Stimulated activated CD4-positive, alpha-beta T cell treated with anti-CD3 and anti-CD28 coated beads, Interleukin-1b, Interleukin-23, amount 100 ng/mL, for 1 hour (primary cell): ENCODE measurements at places on chromosomes 4 and X.

GRCh38 chr4:15434091-15434490, 6.3 kb downstream of the C1QTNF7 start:
- DNase-seq = no peak

GRCh38 chr4:101952985-101953384, 162.5 kb downstream of the BANK1 start:
- no peak for DNase-seq

DNA sequence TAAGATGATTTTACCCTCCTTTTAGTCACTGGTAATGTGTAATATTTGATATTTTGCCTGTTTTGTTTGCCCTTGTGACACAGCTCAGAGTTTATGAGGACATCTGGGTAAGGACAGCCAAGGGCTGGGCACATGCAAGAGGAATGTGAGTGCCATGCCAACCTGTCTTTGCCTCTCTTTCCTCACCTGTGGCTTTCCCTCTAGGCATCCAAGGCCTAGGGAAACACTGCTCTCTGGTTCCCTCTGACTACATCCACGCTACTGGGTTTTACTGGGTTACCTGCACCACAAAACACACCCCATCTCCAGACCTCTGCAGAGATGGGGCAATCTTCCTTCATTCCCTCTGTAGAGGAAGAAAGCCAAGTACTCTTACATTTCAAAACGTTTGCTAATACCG, 7.7 kb downstream of the HPGDS start:
- no peak for DNase-seq

DNA sequence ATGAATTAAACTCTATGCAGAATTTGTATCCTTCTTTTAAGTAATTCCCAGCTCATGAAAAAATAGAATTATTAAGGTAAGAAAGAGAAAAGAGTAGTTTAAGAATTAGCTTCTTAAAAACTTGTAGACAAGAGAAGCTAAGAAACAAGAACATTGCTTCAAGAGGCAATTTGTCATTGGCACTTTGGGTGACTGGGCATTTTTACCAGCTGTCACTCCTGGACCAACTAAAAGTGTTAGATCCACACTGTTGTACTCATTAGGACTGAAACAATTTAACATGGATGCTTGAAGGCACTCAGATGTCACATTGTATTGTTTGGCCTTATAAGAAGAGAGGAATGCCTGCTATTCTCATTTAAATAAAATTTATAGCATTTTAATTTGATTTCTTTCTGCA, 7.4 kb downstream of the COL25A1 start:
- no peak for DNase-seq

- no peak for DNase-seq
These were observed 37.6 kb downstream of the C4orf50 start for GRCh38 chr4:5980436-5981155.
